ENCODE measurements at places on chromosomes 7 and 10. TPM values are rescaled to one million over a fixed set of nuclear protein-coding genes. Genes with fewer than 3 reads are reported as not detected.

DNA sequence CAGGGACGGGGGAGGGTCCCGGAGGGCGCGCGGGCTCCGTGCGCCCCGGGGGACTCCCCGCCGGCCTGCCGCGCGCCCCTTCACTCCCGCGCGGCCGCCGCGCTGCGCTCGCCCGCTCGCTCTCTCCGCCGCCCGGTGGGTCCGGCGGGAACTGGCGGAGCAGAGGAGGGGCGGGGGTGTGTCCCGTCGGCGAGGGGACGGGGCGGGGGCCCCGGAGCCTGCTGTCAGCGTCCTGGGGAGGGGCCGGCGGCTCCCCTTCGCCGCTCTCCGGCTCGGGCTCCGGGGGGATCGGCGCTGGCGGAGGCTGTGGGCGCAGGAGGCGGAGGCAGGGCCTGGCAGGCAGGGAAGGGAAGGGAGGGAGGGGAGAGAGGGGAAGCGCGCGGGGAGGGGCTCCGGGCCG, at the start of gene SH3PXD2A:
Gene SH3PXD2A, minus strand, starts transcription at position 153 of the 400 bp plus-strand sequence. CDS start 310 bp downstream, outside the sequence.
- peak; percentile 89 for DNase-seq

DNA sequence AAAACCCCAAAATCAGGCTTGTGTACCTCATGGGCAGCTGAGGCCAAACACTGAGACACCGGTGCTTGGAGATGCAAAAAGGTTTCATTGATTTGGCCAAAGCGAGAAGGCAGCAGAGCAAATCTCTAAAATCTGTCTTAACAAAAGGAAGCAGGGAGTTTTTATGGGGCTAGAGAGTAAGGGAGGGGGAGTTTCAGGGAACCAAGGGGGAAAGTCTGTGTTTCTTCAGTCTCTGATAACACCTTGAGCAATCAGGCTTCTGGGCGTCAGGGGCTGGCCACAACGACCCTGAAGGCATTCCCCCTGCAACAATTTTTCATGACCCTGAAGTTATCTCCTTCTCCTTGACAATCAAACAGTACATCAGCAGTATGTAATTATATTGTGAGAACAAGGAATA, 2.7 kb upstream of the ZNF786 start:
- no peak for DNase-seq

HMX2 gene
- total RNA-seq: not detected

- no peak for DNase-seq
These were observed 25.5 kb downstream of the DDC start for GRCh38 chr7:50539725-50540124.

RTKN2 gene
- 0.06 TPM for total RNA-seq

WEE2 gene
- not detected for total RNA-seq

- no peak for DNase-seq
These were observed 68.0 kb upstream of the LRRC4 start for GRCh38 chr7:128099204-128099671.

Measured in mesenteric fat pad (tissue), 1 donor.